GM23248 (cell line): ENCODE measurements at places on chromosomes 1 and 21. TPM values are rescaled to one million over a fixed set of nuclear protein-coding genes. Genes with fewer than 3 reads are reported as not detected.

- peak; percentile 49 for DNase-seq
Observed at GRCh38 chr1:86508583-86508969, 38.3 kb upstream of the CLCA4 start.

DNA sequence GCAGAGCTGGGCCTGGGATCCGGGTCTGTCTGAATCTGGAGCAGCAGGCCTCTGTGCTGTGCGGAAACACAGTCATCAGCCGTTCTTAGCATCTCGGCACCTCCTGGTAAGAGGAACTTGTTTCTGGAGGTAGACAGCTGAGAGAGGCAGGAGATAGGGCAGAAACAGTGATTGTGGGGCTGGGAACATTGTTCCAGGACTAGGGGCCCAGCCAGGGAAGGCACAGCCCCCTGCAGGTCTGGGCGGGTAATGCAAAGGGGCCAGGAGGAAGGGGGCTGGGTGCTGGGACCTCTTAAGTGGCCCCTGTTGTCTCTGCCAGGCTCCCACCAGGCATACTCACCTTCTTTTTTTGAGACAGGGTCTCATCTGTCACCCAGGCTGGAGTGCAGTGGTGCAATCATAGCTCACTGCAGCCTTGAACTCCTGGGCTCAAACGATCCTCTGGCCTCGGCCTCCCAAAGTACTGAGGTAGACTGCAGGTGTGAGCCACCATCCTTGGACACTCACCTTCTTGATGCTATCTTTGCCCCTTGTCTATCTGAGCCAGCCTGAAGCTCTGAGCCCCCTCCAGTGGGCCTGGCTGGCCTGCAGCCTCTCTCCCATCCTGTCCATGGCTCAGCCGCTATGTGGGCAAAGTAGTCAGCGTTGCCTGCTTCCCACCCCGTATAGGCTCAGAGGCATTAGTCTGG is 134.3 kb upstream of the ZBTB40 start:
- peak; percentile 16 for DNase-seq

- peak; percentile 47 for DNase-seq
Observed at GRCh38 chr1:97820470-97821188, 100.2 kb downstream of the DPYD start.

- peak; percentile 19 for DNase-seq
Observed at GRCh38 chr1:75083848-75084514, 50.2 kb upstream of the LHX8 start.

GRCh38 chr1:116825207-116825719 is 71.0 kb downstream of the CD2 start:
- peak; percentile 17 for DNase-seq

- DNase-seq: no peak
Observed at GRCh38 chr1:31848381-31848897, 32.6 kb upstream of the SPOCD1 start.

DNA sequence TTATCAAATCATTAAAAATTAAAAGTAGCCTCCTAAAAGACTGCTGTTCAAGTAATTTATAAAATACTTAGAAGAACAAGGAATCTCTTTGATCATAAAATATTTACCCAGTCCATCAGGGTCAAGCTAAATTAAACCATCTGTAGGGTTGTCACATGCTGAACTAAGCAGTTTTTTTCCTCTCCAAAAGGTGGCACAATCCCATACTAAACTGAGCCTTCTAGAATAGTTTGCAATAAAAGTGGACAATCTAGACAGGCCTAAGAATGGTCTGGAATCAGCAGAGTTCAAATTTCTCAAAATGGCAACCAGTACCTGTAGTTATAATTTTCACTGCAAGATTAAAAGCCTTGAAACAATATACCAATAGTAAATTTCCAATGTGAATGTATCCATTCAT is 194.8 kb downstream of the EIF4G3 start:
- peak; percentile 47 for DNase-seq

- DNase-seq: peak; percentile 56
Observed at GRCh38 chr1:151756291-151756690, 7.0 kb downstream of the MRPL9 start.

DNA sequence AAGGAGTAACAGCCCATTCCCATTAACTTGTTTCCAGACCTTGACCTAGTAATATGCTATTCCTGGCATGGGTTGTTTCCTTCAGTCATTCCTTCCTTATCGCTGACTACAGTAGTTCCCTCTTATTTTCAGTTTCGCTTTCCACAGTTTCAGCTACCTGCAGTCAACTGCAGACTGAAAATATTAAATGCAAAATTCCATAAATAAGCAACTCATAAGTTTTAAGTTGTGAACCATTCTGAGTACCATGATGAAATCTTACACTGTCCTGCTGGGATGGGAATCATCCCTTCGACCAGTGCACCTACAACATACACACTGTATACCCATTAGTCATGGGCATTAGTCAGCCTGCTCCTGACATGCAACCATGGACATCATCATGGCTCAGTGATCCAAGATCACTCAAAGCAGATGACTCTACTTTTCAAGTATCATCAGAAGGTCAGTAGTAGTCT is 66.7 kb downstream of the CCDC30 start:
- peak; percentile 91 for DNase-seq

DNA sequence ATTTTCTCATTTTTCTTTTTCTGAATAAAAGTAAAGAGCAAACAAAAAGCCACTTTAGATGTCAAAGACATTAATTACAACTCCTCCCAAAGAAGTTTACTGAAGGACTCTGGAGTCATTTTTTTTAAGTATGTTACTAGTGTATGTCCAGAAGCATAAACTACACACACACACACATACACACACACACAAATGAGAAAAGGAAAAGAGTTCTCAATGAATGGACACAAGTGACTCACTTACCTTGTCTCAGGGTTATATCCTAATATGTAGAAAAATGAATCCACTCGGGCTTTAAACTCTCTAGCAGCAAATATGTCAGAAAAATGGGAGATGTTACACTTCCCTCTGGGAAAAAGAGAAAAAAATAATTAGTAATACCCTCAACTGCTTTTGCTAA is 223.1 kb downstream of the SLC45A1 start:
- no peak for DNase-seq

GRCh38 chr1:6930732-6931300 is 145.6 kb downstream of the CAMTA1 start:
- no peak for DNase-seq

KCTD3 gene
- total RNA-seq: 25.7 and 32.0 TPM in 2 replicates

BEND5 gene
- not detected in 2 replicates for total RNA-seq

APP gene
- 276 and 292 TPM in 2 replicates for total RNA-seq

CFAP107 gene
- total RNA-seq: not detected in 2 replicates
